ENCODE measurements at places on chromosomes 11 and 22. TPM values are rescaled to one million over a fixed set of nuclear protein-coding genes. Genes with fewer than 3 reads are reported as not detected.

Gene IL17REL
- not detected for total RNA-seq

Gene NAALADL1
- total RNA-seq, result 4.8 TPM

Gene OLFML1
- total RNA-seq, result 7.3 TPM

Gene XKR3
- not detected for total RNA-seq

Gene GLB1L2
- 0.30 TPM for total RNA-seq

Gene ACR
- 0.30 TPM for total RNA-seq

Gene IGSF9B
- 44.1 TPM for total RNA-seq

Gene GAL
- total RNA-seq, result 0.58 TPM

Gene OR56A1
- not detected for total RNA-seq

Gene WNT11
- total RNA-seq, result 22.7 TPM

- peaks cover 45% of the 10 kb centered on the region for H3K4me1 ChIP-seq
- H3K36me3 ChIP-seq, result peaks cover 7% of the 10 kb centered on the region
- H3K27ac ChIP-seq, result peak overlapping the region; percentile 27
- no peak overlapping the region for H3K4me3 ChIP-seq
Measured at GRCh38 chr22:33519071-33519973, 401.0 kb downstream of the LARGE1 start.

- H3K4me3 ChIP-seq, result no peak overlapping the region
- no peaks in the 10 kb centered on the region for H3K4me1 ChIP-seq
- H3K27ac ChIP-seq, result no peak overlapping the region
- H3K27me3 ChIP-seq, result no peaks in the 10 kb centered on the region
Measured at GRCh38 chr11:28169816-28170215, 61.6 kb downstream of the METTL15 start.

- no peak overlapping the region for H3K4me3 ChIP-seq
- no peaks in the 10 kb centered on the region for H3K27me3 ChIP-seq
- H3K27ac ChIP-seq, result no peak overlapping the region
Measured at GRCh38 chr11:75523189-75523588, 2.6 kb downstream of the GDPD5 start.

GRCh38 chr22:48138855-48139254 lies 1376.4 kb downstream of the TBC1D22A start:
- peaks cover 33% of the 10 kb centered on the region for H3K27me3 ChIP-seq
- no peaks in the 10 kb centered on the region for H3K36me3 ChIP-seq
- H3K27ac ChIP-seq, result no peak overlapping the region
- no peak overlapping the region for H3K4me3 ChIP-seq

GRCh38 chr22:28241656-28242290 lies 322.7 kb upstream of the PITPNB start:
- no peaks in the 10 kb centered on the region for H3K27me3 ChIP-seq
- no peak overlapping the region for H3K27ac ChIP-seq
- H3K36me3 ChIP-seq, result no peaks in the 10 kb centered on the region
- peaks cover 55% of the 10 kb centered on the region for H3K4me1 ChIP-seq
- no peak for DNase-seq
- no peak overlapping the region for H3K4me3 ChIP-seq

DNA sequence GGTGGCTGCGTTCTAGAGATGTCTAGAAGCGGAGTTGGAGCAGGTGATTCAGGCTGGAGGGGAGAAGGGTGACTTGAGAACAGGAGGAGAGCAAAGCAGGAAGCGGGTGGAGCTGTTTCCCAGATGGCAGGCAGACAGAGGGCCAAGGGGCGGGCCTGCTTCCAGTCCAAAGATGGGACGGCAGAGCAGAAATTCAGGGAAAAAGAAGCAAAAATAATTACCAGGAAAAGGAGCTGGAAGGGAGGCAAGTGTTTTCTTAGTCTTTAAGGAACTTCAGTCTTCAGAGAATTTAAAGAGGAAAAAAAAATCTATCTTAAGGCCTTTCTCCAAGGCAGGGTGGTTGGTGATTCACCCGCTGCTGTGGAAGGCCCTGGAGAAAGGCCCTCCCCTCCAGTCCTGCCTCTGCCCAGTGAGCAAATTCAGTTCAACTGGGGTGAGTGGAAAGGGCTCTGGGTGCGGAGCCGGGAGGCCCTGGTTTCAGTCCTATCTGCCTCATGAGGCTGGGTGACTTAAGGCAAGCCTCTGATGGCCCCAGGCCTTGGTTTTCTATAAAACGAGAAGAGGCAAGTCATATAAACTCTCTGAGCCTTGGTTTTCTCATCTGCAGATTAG lies 4.5 kb upstream of the CREB3L1 start:
- peaks cover 81% of the 10 kb centered on the region for H3K4me1 ChIP-seq
- peak overlapping the region; percentile 83 for H3K27ac ChIP-seq
- H3K4me3 ChIP-seq, result peak overlapping the region; percentile 8
- peak; percentile 77 for DNase-seq
- no peaks in the 10 kb centered on the region for H3K27me3 ChIP-seq

DNA sequence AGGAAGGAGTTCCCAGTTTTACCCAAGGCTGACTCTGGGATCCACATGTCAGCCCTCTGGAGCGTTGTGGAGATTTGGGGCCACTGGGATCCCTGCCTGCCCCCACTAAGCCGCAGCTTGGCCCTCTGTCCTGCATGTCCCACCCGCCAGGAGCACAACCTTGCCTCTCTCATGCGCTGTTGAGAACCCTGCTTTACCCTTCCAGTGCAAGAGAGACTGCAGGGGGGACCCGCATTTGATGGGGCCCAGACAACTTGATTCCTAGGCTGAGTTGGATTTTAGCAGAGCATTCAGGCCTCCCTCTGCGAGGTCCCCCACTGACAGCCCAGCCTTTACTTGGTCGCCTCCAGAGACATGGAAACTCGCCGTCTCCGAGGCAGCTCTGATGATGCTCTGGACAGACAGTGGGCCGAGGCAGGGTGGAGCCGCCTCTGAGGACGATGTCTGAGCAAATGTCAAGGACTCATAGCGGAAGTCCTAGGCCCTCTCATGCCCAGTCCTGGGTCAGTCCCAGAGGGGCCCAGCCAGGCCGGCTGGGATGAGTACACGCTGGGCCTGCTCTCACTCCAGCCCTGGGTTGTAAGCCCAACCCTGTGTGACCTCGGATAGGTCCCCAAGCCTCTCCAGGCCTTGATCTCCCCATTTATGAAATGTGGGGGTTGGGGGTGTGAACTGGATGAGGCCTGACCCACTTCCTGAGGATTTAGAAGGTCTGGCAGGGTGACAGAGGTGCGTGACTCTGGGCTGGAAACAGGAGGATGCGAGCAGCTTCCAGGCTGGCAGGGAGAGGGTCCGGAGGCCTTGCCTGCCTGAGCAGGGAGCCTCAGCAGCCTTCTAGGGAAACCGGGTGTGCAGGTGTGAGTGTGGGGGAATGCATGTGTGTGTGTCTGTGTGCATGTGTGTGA lies 630 bp downstream of the CD5 start:
- no peak overlapping the region for H3K4me3 ChIP-seq
- DNase-seq, result no peak
- no peaks in the 10 kb centered on the region for H3K4me1 ChIP-seq
- no peaks in the 10 kb centered on the region for H3K36me3 ChIP-seq
- no peaks in the 10 kb centered on the region for H3K27me3 ChIP-seq

GRCh38 chr11:43278193-43278956 lies 33.4 kb upstream of the API5 start:
- H3K27me3 ChIP-seq, result peaks cover 37% of the 10 kb centered on the region
- H3K4me3 ChIP-seq, result no peak overlapping the region
- H3K36me3 ChIP-seq, result no peaks in the 10 kb centered on the region
- DNase-seq, result no peak
- H3K4me1 ChIP-seq, result peaks cover 6% of the 10 kb centered on the region

DNA sequence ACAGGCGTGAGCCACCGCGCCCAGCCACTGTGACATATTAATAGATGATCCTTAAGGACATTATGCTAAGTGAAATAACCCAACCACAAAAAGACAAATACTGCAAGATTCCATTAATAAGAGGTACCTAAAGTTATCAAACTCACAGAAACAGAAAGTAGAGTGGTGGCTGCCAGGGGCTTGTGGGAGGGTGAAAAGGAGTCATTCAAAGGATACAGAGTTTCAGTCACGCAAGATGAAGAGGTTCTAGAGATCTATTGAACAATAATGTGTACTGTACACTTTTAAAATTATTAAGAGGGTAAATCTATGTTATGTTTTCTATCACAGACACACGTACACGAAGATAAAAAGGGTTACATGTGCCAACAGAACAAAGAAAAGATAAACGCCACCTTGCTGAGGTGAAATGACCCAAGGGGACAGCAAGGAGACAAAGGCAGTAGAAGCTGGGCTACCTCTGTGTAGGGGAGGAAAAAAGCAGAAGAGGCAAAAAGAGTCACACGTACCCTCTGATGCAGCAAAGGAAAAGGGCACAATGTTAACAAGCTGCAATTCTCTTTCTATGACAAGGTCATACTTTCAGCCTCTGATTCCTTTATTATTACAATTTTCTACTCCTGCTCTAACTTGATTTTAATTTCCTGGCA lies 65.3 kb downstream of the AMBRA1 start:
- H3K27me3 ChIP-seq, result no peaks in the 10 kb centered on the region
- no peak overlapping the region for H3K4me3 ChIP-seq
- H3K36me3 ChIP-seq, result no peaks in the 10 kb centered on the region
- no peak for DNase-seq

DNA sequence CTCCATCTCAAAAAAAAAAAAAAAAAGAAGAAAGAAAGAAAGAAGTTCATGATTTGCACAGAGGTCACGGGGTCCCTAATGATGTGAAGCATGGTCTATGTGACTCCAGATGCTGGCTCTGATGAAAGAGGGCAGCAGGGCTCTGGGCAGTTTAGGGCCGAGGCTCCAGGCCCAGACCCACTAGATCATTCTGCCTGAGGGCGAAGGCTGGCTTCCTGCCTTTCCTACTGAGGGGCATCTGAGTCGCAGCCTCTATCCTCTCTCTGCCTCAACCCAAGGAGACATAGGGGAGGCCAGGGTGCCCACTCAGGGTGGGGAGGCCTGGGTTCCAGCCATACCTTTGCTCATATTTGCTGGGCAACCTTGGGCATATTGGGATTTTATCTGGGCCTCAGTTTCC lies 4.8 kb downstream of the SLC35E4 start:
- no peak overlapping the region for H3K4me3 ChIP-seq
- H3K4me1 ChIP-seq, result peaks cover 63% of the 10 kb centered on the region
- H3K36me3 ChIP-seq, result peaks cover 4% of the 10 kb centered on the region
- DNase-seq, result no peak
- no peaks in the 10 kb centered on the region for H3K27me3 ChIP-seq
- H3K27ac ChIP-seq, result peak overlapping the region; percentile 69

- DNase-seq, result peak; percentile 69
- H3K36me3 ChIP-seq, result no peaks in the 10 kb centered on the region
- peak within 1 kb of the TSS; percentile 91 for H3K27ac ChIP-seq
- peaks cover 36% of the 10 kb centered on the region for H3K27me3 ChIP-seq
- peak within 1 kb of the TSS; percentile 82 for H3K4me3 ChIP-seq
- H3K4me1 ChIP-seq, result peaks cover 45% of the 10 kb centered on the region
Measured at GRCh38 chr11:67372993-67373647, at the start of gene CLCF1. TSS of gene CLCF1 (minus strand) at chr11:67373598. CDS start at chr11:67373539, 59 bp downstream.

- DNase-seq, result no peak
- H3K27ac ChIP-seq, result no peak overlapping the region
- no peak overlapping the region for H3K4me3 ChIP-seq
- no peaks in the 10 kb centered on the region for H3K4me1 ChIP-seq
Measured at GRCh38 chr11:21646351-21646750, 546.5 kb upstream of the ANO5 start.

DNA sequence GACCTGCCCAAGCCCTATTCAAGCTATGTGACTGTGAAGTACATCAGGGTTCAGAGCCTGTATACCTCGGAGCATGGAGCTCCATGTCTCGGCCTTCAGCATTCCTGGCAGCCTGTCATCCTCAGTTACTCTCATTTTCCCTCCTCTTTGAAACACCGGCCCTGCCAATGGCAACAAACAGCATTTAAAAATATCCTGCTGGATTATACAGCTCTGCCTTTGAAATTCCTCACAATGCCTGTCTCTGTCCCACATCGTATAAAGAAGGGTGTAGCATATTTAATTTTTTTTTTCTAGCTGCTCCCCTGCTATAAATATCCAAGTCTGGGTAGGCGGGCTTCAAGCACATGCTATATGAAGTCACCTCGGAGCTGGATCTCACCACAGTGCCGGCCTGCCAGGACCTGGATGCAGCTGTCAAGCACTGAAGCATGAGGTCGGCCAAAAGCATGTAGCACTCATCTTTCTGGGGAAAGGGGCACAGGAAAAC lies 11.8 kb downstream of the ABTB2 start:
- no peaks in the 10 kb centered on the region for H3K27me3 ChIP-seq
- peak overlapping the region; percentile 20 for H3K4me3 ChIP-seq
- peak; percentile 71 for DNase-seq
- H3K36me3 ChIP-seq, result no peaks in the 10 kb centered on the region
- peaks cover 93% of the 10 kb centered on the region for H3K4me1 ChIP-seq

DNA sequence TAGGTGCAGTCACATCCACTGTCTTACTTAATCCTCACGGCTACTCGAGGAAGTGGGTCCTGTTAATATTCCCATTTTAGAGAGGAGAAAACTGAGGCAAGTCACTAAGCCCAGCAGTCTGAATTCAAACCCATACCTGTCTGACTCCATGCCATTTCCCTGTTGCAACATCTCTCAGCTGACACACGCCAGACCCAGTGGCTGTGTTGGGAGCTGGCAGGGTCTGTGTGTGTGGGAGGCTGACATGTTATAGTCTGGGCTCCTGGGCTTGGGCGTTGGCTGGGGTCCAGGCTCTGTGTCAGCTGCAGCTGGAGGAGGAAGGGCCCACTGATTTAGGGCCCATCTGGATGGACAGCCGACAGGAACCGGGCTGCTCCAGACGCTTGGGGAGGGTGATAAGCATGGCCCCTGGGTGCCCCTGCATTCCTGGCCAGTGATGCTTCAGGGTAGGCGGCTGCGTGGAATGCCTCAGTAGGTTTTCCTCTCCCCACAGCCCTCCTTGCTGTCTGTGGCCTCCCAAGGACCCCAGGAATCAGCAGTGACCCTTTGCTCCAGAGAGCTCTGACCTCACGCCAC lies 562.5 kb downstream of the MN1 start:
- peak overlapping the region; percentile 56 for H3K27ac ChIP-seq
- H3K27me3 ChIP-seq, result peaks cover 66% of the 10 kb centered on the region
- H3K36me3 ChIP-seq, result no peaks in the 10 kb centered on the region
- no peak overlapping the region for H3K4me3 ChIP-seq
- peaks cover 16% of the 10 kb centered on the region for H3K4me1 ChIP-seq

DNA sequence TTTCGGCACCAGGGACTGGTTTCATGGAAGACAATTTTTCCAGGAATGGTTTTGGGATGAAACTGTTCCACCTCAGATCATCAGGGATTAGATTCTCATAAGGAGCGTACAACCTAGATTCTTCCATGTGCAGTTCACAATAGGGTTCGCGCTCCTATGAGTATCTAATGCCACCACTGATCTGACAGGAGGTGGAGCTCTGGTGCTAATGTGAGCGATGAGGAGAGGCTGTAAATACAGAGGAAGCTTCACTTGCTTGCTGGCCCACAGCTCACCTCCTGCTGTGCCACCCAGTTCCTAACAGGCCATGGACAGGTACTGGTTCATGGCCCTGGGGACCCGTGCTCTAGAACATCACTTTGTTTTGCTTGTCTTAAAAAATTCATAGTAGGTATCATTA lies 41.8 kb upstream of the AMPD3 start:
- no peak overlapping the region for H3K27ac ChIP-seq
- no peaks in the 10 kb centered on the region for H3K36me3 ChIP-seq
- no peak for DNase-seq
- H3K4me1 ChIP-seq, result peaks cover 7% of the 10 kb centered on the region
- H3K27me3 ChIP-seq, result no peaks in the 10 kb centered on the region
- H3K4me3 ChIP-seq, result no peak overlapping the region

All from left ventricle myocardium inferior (tissue), 1 donor.